Skin of body (tissue), 3 donors: ENCODE measurements at places on chromosomes 7 and 10. TPM values are rescaled to one million over a fixed set of nuclear protein-coding genes. Genes with fewer than 3 reads are reported as not detected.

SMIM30 gene
- 41.8 TPM for total RNA-seq

- DNase-seq: no peak
Observed at GRCh38 chr7:2647594-2648172, 15.9 kb downstream of the TTYH3 start.

- no peak for DNase-seq
Observed at GRCh38 chr10:76274933-76275332, 843.5 kb downstream of the LRMDA start.

GRCh38 chr7:70542750-70543376 lies 589.1 kb upstream of the GALNT17 start:
- DNase-seq: no peak

DNA sequence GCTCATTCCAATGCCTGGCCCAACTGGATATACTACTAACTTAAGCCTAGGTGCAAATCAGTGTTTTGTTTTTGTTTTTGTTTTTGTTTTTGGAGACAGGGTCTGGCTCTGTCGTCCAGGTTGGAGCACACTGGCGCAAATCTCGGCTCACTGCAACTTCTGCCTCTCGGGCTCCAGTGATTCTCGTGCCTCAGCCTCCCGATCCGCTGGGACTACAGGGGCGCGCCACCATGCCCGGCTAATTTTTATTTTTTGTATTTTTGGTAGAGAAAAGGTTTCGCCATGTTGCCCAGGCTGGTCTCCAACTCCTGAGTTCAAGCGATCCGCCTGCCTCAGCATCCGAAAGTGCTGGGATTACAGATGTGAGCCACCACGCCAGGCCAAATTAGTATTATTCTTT lies 1.6 kb downstream of the PPP3CB start:
- no peak for DNase-seq

- DNase-seq: peak; percentile 82
Observed at GRCh38 chr7:77538281-77539212, 1.5 kb downstream of the PTPN12 start.

- no peak for DNase-seq
Observed at GRCh38 chr7:119010635-119011034, 786.1 kb downstream of the ANKRD7 start.

DNAJC1 gene
- total RNA-seq: 28.7 TPM

DNA sequence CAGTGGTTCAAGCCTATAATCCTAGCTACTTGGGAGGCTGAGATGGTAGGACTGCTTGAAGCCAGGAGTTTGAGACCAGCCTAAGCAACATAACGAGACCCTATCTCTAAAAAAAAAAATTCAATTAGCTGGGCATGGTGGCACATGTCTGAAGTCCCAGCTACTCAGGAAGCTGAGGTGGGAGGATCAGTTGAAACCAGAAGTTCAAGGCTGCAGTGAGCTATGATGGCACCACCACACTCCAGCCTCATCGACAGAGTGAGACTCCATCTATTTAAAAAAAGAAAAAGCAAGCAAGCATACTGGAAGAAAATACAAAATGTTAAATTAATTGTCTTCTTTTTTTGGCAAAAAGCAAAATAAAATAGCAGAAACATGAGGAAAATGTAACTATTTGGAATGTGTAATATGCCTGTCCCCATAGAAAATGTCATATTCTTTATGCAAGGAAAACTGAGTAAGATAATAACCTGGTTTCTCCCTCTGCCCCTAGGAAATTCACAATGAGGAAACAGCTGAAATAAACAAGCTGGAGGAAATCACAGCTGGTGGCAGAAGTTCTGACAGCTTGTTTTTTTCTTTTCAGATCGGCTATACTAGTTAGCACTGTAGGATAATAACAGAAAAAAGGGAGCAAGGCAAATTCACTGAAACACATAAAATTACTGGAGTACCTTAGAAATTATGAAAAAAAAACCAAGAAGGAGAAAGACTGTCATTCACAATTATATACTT lies 48.5 kb downstream of the HERPUD2 start:
- no peak for DNase-seq

TLX1 gene
- total RNA-seq: not detected

DNA sequence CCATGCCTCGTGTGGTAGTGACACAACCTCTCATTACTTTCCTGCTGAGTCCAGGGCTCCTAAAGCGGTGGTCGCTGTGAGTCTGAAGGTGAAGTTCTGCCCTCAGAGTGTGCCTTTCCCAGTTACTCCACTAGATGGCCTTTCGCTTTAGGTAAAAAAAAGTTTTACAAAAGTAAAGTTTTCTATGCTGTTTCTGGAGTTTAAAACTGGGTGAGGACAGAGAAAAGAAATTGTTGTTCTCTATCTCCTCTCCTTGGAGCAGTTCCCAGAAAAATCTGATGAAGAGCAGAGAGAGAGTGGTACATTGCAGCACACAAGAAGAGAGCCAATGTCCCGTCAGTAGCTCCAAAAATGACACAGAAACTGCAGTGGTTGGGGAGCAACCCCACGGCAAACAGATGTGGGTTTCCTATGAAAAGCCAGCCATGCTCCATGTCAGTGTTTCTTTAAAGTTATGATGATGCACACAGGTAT lies 257.1 kb downstream of the GLI3 start:
- DNase-seq: peak; percentile 66

DNA sequence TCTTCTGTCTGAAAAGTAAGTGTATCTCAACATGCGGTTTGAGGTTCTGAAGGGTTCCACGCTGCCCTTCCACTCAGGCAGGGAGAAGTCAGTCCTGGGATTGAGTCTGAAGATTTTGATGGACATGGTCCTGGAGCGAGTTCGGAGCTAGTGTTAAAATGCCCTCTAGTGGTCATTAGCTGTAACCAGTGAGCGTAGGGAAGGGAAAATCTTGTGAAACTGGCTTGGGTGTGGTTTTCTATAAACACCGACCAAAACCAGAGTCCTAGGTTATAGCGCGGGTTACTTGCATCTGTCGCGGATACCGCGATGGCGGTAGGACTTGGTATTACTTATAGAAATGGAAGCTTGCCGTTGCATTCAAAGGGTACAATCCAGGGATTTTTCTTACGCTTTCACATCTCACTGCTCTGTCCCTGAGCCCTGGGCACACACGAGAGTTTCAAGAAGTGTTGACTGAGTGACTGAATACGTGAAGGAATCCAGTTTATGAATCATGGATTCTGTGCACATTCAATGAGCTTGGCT lies 348.2 kb upstream of the C7orf33 start:
- DNase-seq: peak; percentile 54

- DNase-seq: peak; percentile 68
Observed at GRCh38 chr7:76294344-76295024, 8.0 kb upstream of the HSPB1 start.

DNA sequence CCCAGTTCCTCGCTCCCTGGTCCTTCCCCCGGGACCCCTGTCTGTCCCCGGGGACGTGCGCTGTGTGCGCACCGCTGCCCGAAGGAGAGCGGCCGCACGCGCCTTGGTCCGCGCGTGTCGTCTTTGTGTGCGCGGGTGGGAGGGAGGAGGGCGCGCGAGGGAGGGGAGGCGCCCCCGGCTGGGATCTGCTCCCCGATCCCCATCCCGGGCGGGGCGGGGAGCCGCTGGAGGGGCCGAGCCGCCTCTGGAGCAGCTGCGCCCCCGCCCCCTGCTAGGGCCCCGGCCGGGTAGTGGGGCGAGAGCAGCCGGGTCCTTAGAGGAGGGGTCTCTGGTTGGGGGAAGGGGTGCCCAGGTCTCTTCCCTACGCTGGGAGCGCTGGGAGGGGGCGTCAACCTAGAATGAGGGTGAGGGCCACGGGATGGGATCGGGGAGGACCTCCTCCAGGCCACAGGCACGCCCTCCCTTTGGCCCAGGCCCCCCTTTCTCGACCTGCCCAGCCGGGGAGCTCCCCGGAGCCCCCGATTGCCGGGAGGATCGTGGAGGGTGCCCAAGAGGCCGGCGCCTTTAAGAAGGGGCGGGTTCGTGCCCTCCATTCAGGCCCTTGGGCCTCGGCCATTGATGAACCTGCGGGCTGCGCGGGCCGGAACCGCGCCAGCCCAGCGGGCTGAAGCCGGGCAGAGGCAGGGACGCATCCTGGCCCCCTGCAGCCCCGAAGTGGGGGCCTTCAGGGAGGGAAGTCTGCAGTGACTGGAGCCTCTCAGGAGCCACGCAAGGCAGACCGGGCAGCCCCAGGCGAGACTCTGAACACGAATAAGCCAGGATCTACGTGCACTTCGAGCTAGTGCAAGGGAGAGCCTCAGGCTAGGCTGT lies 678 bp downstream of the SH2B2 start:
- no peak for DNase-seq

DNA sequence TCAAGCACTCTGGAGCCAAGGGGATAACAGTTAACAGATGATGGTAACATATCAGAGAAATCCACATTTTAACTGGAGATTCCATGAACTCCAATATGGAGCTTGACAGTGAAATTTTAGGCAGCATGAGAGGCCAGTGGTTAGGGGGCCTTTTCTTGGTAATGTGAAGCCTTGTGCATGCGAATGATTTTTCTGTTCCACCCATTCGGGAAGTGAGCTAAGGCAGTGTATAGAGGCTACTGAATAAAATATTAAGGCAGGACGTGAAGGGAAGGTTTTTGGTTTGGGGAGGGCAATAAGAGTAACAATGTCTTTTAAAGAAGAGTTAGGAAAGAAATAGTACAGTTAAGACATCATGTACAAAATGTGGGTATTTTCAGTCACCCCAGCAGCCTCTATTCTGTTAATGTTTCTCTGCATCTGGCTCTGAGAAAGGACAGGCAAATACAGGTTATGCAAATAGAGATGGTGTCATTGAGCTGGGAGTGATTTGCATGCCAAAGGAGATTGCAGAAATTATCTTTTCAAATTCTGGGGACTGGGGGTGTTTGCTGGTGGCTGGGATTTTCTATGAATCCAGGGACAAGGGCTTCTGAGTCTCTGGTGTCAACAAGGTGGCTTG lies 6.8 kb upstream of the TAS2R60 start:
- DNase-seq: no peak

TRIL gene
- total RNA-seq: 21.8 TPM

SLC39A12 gene
- 0.10 TPM for total RNA-seq
